ENCODE measurements at places on chromosomes 2 and 18. TPM values are rescaled to one million over a fixed set of nuclear protein-coding genes. Genes with fewer than 3 reads are reported as not detected.

- DNase-seq: no peak
Observed at GRCh38 chr2:162840598-162841246, 2.2 kb upstream of the KCNH7 start.

GRCh38 chr2:219165058-219165911, 4.5 kb downstream of the SLC23A3 start:
- DNase-seq: no peak

DNA sequence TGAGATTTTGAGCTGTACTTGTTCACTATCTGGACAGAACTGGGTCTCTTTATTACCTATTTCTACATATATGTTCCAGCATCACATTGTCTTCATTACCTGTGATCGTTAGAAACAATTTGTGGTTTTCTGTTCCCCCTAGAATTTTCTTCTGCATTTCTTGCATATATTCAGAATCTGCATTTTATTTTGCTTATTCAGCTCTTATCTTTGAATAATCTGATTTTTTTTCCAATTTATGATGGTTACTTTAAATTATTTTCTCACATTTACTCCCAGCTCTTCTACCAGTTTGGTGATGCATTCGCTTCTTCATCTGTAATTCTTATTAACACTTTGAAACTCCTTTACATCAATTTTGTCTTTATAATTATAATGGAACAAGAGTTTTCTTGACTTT, 55.1 kb downstream of the LYPD6B start:
- no peak for DNase-seq

Gene KCTD18
- total RNA-seq: 19.9 TPM

All from omental fat pad (tissue), 4 donors.